ENCODE measurements at places on chromosomes 13 and 19.

DNA sequence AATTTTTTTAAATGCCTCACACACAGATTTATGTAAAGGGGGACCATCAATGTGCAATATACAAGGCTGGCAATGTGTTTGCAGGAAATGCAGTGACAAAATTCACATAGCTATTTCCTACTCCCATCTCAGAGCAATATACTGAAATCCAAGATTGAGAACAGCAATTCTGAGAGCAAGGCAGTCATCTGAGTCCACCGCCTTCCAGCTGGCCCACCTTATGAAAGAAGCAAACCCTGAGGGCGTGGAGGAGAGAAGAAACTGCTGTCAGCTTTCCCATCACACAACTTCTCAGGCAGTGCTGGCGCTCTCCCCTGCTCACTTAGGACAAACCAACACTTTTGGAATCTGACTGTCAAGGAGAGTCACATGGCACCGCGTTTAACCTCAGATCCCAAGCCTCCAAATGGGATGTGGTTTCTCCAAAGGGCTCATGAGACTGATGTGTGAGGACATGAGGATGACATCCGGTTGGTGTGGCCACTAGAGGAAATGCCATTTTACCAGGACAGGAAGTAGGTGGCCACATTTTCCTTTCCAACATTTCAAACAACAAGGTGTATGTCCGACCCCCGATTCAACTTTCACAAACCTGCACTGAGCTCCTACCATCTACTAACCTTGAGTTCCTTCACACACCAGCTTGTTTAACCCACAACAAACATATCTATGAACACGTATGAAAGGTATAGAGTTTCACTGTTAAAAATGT is 3.7 kb upstream of the DOCK9 start:
- DNase-seq: no peak

GRCh38 chr13:37123337-37123736 is 17.9 kb upstream of the CSNK1A1L start:
- no peak for DNase-seq

GRCh38 chr19:19615086-19615485 is 3.4 kb downstream of the PBX4 start:
- DNase-seq: no peak

DNA sequence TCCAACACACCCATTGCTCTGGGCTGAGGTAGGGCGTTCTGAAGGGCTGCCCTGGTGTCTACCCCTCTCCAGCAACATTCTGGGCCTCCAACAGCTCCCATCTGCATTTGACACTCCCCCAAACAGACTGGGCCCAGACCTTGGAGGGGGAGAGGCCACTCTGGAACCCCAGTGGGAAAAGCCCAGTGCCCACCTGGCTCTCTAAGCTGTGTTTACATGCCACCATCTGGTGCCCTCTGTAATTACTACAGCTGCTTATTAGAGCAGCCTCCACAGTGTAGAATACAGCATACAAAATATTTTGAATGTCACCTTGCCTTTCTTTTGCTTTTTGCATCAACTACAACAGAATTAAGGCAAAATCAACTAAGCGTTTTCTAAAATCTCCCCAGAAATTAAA is 35.8 kb upstream of the TM9SF2 start:
- no peak for DNase-seq

GRCh38 chr13:95191821-95192563 is 109.3 kb downstream of the ABCC4 start:
- peak; percentile 34 for DNase-seq

DNA sequence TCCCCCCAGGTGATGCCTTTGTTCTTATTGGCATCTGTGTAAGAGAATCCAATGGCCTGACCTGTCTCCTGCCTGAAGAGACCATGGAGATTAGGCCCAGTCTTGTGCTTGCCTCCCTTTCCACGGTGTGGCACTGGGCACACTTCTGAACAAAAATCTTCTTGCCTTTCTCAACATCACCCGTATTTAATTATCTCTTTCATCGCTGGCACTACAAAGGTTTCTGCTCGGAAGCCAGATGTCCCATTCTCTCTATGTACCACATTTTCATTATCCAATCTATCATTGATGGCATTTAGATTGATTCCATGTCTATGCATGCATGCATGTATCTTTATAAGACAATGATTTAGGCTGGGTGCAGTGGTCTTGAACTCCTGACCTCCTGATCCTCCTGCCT is 74.3 kb downstream of the SLC25A15 start:
- DNase-seq: no peak

DNA sequence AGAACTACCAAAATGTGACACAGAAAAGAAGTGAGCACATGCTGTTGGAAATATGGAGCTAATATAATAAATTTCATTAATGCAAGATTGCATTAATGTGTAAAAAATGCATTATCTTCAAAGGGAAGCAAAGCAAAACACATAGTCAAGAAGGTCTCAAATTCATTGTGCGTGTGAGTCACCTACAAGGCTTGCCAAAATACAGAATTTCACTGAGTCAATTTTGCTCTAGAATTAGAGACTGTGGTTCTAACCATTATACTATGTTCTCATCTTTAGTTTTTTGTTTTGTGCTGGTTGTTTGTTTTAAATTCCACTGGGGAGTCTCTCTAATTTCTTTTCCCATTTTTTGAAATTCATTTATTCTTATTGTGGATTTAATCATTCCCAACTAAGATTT is 149.8 kb upstream of the SLITRK1 start:
- DNase-seq: no peak

- no peak for DNase-seq
These were observed 131.8 kb upstream of the WASF3 start for GRCh38 chr13:26425443-26426358.

GRCh38 chr13:72165276-72165675 is 298.3 kb upstream of the DACH1 start:
- DNase-seq: no peak

- no peak for DNase-seq
These were observed 559.8 kb downstream of the IRS2 start for GRCh38 chr13:109226631-109227030.

- DNase-seq: no peak
These were observed 42.6 kb downstream of the RCBTB2 start for GRCh38 chr13:48490241-48490640.

- DNase-seq: no peak
These were observed 1060.5 kb downstream of the DIAPH3 start for GRCh38 chr13:59103004-59103768.

DNA sequence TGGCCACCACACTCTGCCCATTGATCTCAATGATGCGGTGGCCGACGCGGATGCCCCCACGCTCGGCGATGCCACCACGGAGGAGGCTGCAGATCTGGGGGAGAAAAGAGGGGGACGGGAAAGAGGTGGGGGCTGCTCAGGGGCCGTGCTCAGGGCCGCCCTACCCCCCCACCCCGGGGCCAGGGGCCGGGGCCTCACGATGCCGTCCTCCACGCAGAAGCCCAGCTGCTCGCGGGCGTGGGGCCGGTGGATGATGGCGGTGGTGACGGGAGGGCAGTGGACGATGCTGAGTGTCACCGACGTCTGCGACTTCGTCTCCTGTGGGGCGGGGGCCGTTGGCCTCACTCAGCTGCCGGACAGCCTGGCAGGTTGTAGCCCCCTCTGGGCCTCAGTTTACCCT is 10.3 kb downstream of the APBA3 start:
- no peak for DNase-seq

- no peak for DNase-seq
These were observed 553.7 kb upstream of the PRR20A start for GRCh38 chr13:56586976-56587375.

- DNase-seq: peak; percentile 76
These were observed at the start of gene ETHE1 for GRCh38 chr19:43526884-43527859. TSS of gene ETHE1 (minus strand) at chr19:43527201. CDS start at chr19:43527177, 24 bp downstream.

GRCh38 chr19:52516191-52516590 is 11.3 kb upstream of the ZNF808 start:
- DNase-seq: no peak

DNA sequence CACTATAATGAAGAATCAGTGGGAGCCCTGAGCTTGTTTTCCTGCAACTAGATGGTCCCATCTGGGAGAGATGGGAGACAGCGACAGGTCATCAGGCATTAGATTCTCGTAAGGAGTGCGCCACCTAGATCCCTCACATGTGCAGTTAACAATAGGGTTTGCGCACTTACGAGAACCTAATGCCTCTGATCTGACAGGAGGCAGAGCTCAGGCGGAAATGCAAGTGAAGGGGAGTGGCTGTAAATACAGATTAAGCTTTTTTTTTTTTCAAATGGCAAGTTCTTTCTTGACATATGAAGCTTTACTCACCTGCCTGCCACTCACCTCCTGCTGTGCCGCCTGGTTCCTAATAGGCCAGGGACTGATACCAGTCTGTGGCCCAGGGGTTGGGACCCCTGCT is 14.4 kb downstream of the CDC16 start:
- no peak for DNase-seq

GRCh38 chr19:13012690-13013608 is 17.7 kb downstream of the NFIX start:
- DNase-seq: no peak

DNA sequence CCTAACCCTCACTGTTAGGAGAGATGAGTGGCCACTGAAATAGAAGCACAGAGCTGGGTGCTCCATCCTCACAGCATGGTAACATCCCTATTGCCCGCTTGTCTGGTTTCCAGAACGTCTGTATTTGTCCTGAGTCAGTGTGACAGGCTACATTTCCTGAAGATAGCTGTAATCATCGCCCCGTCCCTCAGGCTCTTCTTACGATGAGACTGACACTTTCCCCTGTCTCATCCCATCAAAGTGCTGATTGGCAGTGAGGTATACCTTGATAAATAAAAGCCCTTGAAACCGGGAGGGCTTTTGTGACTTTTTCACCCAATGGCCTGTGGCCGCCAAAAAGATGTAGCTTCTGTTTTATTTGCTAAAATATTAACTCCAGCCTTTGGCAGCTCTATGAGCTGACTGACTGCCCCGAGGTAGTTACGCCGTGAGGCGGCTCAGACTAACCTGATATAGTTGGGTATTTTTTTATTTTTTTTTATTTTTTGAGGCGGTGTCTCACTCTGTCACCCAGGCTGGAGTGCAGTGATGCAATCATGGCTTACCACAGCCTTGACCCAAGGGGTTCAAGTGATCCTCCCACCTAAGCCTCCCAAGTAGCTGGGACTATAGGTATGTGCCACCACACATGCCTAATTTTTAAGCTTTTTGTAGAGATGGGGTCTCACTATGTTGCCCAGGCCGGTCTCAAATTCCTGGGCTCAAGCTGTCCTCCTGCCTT is 5.7 kb upstream of the LRRC4B start:
- DNase-seq: no peak

DNA sequence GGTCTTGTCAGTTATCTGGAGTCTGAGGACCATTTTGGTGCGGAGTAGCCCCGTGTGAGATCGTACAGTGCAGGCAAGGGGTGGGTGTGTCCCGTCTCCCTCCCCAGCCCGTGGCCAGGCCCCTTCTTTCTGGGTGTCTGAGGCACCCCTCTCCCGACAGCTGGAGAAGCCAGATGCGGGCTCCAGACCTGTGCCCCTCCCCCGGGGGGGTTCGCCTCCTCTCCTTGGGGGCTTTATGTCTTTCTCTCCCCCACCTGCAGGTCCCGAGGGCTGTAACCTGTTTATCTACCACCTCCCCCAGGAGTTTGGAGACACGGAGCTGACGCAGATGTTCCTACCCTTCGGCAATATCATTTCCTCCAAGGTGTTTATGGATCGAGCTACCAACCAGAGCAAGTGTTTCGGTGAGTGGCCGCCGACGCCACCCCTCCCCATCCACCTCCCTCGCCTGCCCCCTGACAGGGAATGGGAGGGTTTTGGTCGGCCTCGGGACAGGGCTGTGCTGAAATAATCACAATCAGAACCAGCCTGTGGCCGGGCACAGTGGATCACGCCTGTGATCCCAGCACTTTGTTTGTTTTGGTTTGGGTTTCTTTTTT is 65.6 kb downstream of the CELF5 start:
- no peak for DNase-seq

GRCh38 chr19:30228113-30228834 is 143.9 kb upstream of the ZNF536 start:
- DNase-seq: no peak

DNA sequence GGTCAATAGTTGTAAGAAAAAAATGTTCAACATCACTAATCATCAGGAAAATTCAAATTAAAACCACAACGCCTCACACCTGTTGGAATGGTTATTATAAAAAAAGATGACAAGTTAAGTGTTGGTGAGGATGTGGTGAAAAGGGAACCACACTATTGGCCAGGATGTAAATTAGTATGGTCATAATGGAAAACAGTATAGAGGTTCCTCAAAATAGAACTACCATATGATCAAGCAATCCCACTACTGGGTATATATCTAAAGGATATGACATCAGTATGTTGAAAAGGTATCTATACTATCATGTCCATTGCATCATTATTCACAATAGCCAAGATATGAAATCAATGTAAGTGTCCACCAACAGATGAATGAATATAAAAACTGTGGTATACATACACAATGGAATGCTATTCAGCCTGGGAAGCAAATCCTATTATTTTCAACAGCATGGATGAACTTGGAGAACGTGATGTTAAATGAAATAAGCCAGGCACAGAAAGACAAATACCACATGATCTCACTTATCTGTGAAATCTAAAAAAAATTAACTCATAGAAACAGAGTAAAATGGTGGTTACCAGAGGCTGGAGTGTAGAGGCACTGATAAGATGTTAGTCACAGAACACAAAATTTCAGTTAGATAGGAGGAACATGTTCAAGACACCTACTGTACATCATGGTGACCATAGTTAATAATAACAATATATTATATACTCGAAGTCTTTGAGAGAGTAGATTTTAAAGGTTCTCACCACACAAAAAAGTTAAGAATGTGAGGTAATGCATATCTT is 56.6 kb downstream of the TBC1D4 start:
- no peak for DNase-seq

DNA sequence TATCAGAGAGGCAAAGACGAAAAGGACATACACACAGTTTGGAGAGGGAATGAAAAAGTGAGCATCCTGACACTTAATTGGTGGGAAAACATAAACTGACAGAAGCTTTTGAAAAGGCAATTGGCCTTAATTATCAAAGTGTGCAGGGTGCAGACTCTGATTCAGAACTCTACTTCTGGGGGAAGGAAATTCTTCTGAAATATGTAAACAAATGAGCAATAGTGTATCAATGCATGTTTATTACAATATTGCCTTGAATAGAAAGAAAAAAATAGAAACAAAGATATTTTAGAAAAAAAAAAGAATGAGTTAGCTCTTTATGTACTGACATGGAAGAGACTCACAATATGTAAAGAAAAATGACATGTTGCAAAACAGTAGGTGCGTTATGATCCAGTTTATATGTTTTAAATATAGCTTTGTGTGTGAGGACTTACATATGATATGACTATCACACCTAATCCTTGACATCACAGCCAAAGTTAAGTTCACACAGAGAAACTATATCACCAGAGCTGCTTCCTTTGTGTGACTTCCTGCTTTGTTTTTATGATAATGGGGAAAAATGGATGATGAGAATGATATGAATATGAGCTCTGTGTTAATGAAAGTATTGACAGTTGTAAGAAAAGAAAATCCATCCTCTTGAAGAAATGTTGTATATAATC is 182.4 kb downstream of the KCTD12 start:
- no peak for DNase-seq

DNA sequence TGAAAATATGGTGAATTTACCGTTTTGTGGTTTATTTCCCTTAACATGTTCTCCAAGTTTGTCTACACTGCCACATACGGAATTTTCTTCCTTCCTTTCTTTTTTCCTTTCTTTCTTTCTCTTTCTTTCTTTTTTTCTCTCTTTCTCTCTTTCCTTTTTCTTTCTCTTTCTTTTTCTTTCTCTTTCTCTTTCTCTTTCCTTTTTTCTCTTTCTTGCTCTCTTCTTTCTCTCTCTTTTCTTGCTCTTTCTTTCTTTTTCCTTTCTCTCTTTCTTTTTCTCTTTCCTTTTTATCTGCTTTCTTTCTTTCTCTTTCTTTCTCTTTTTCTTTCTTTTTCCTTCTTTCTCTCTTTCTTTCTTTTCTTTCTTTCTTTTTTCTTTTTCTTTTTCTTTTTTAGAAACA is 1962.3 kb upstream of the PCDH20 start:
- DNase-seq: no peak

Measured in activated T-helper 2 cell treated with anti-CD3 and anti-CD28 coated beads, Interferon-gamma antibody, Interleukin-2, Interleukin-4, amounts not matched to agents 10 μg/mL and 5 μg/mL and 100 μg/mL, durations not matched to agents 14 hours and 24 hours and 36 hours (primary cell).